ENCODE measurements at places on chromosomes 3 and 15.

DNA sequence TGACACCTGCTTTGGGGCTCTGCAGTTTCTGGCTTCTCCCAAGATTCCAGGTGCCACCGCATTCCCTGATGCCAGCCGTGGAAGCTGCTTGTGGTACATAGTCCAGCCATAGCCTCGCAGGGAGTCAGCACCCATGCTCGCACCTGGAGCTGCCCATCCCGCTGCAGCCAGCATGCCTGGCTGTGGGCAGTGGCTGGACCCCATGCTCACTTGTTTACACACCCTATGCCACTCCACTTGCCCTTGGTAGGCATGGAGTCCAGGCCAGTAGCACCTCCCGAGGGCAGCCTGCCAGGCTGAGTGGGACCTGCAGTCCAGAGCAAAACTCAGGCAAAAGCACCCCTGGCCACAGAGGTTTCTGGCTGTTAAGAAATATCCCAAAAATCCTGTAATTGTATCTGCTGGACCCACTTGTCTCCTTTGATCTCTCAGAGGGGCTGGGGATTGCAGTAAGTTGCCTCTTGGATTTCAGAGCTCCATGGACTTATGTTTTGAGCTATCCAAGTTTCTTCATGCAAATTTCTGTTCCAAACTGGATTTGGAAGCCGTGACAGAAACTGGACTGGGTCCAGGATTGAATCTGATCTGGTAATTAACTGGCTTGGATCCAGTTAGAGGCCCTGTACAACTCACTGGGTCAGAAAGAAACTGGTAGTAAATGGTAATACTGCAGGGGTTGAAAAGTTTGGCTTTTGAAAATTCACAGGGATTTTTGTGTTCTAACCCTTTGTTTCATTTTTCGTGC is 149.3 kb downstream of the FMN1 start:
- H3K27me3 ChIP-seq, result no peaks in the 10 kb centered on the region
- H3K36me3 ChIP-seq, result no peaks in the 10 kb centered on the region
- no peak overlapping the region for H3K4me3 ChIP-seq
- DNase-seq, result no peak
- no peaks in the 10 kb centered on the region for H3K4me1 ChIP-seq

GRCh38 chr15:39460748-39461147 is 120.1 kb upstream of the THBS1 start:
- no peaks in the 10 kb centered on the region for H3K36me3 ChIP-seq
- peaks cover 3% of the 10 kb centered on the region for H3K27me3 ChIP-seq
- no peak for DNase-seq
- no peak overlapping the region for H3K4me3 ChIP-seq
- H3K27ac ChIP-seq, result no peak overlapping the region
- H3K4me1 ChIP-seq, result no peaks in the 10 kb centered on the region

GRCh38 chr15:75143738-75144334 is 57.8 kb upstream of the C15orf39 start:
- H3K36me3 ChIP-seq, result peaks cover 6% of the 10 kb centered on the region
- H3K4me3 ChIP-seq, result no peak overlapping the region
- no peaks in the 10 kb centered on the region for H3K4me1 ChIP-seq
- H3K27me3 ChIP-seq, result peaks cover 8% of the 10 kb centered on the region

GRCh38 chr15:72146221-72146620 is 28.0 kb downstream of the SENP8 start:
- no peaks in the 10 kb centered on the region for H3K36me3 ChIP-seq
- peaks cover 3% of the 10 kb centered on the region for H3K27me3 ChIP-seq
- H3K4me3 ChIP-seq, result no peak overlapping the region
- no peak overlapping the region for H3K27ac ChIP-seq
- DNase-seq, result no peak

DNA sequence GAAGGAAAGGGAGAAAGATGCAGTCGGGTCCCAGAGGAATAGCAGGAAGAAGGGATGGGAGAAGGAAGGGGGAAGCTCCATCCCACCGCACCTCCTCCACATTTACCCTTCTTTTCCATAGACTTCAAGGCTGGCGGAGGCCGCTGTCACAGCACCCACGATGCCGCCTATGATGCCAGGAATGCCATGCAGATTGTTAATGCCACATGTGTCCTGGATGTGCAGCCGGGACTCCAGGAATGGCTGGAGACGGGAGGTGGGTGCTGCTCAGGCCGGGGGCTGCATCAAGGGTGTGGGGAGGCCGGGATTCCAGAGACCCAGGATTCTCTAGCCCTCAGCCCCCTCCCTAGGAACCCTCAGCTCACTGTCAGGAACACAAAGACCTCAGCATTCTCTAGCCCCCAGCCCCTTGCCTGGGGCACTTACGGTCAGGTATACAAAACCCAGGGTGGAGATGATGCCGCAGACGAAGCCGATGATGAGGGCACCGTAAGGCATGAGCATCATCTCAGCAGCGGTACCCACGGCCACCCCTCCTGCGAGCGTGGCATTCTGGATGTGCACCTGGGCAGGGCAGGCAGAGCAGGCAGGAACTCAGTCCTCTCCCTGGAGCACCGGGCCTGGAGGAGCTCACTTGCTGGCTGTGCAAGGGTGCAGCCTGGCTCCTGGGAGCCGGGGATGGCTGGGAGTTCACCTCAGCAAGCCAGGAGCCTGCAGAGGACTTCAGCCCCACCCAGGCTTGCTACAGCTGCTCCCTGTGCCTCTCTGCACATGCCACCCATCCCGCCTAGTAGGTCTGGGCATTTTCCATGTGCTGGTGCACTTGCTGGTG is 18.8 kb downstream of the RHCG start:
- H3K36me3 ChIP-seq, result no peaks in the 10 kb centered on the region
- no peak overlapping the region for H3K27ac ChIP-seq
- H3K4me3 ChIP-seq, result no peak overlapping the region
- DNase-seq, result no peak
- H3K4me1 ChIP-seq, result no peaks in the 10 kb centered on the region
- H3K27me3 ChIP-seq, result peaks cover 21% of the 10 kb centered on the region

DNA sequence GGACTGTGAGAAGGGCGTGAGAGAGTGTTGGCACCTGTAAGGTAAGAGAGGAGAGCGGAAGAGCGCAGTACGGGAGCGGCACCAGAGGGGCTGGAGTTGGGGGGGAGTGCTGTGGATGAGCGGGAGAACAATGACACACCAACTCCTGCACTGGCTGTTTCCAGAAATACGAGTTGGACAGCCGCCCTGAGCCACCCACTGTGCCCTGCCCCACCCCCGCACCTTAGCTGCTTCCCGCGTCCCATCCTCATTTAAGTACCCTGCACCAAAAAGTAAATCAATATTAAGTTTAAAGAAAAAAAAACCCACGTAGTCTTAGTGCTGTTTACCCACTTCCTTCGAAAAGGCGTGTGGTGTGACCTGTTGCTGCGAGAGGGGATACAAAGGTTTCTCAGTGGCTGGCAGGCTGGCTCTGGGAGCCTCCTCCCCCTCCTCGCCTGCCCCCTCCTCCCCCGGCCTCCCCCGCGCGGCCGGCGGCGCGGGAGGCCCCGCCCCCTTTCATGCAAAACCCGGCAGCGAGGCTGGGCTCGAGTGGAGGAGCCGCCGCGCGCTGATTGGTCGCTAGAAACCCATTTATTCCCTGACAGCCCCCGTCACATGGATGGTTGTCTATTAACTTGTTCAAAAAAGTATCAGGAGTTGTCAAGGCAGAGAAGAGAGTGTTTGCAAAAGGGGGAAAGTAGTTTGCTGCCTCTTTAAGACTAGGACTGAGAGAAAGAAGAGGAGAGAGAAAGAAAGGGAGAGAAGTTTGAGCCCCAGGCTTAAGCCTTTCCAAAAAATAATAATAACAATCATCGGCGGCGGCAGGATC is at the start of gene SOX2:
SOX2 (plus strand) TSS at position 601 of the 811 bp plus-strand sequence. CDS start 436 bp downstream, outside the sequence.
- H3K36me3 ChIP-seq, result peaks cover 4% of the 10 kb centered on the region
- H3K4me3 ChIP-seq, result no peak within 1 kb of the TSS
- peak; percentile 41 for DNase-seq
- peaks cover 7% of the 10 kb centered on the region for H3K4me1 ChIP-seq
- peak within 1 kb of the TSS; percentile 75 for H3K27ac ChIP-seq
- peaks cover 26% of the 10 kb centered on the region for H3K27me3 ChIP-seq

GRCh38 chr3:127855246-127855645 is 32.9 kb upstream of the MGLL start:
- no peaks in the 10 kb centered on the region for H3K36me3 ChIP-seq
- no peaks in the 10 kb centered on the region for H3K4me1 ChIP-seq
- peaks cover 11% of the 10 kb centered on the region for H3K27me3 ChIP-seq
- H3K27ac ChIP-seq, result no peak overlapping the region
- no peak overlapping the region for H3K4me3 ChIP-seq

DNA sequence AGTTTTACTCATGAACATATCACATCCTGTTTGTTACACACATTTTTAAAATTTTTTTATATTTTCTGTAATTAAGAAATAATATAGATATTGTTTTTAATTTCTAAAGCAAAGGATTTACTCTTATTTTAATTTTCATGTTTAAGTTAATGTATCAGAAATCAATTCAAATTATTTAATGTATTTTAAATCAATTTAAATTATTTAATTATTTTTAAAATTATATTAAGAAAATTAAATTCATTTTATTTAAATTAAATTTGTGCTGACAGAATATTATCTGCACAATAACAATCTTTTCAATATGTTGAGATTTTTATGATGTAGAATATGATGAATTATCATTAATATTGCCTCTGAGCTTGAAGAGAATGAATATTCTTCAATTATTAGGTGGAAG is 681.2 kb upstream of the ALCAM start:
- H3K27me3 ChIP-seq, result no peaks in the 10 kb centered on the region
- no peak for DNase-seq
- H3K4me3 ChIP-seq, result no peak overlapping the region
- H3K36me3 ChIP-seq, result no peaks in the 10 kb centered on the region
- H3K4me1 ChIP-seq, result no peaks in the 10 kb centered on the region

- peaks cover 41% of the 10 kb centered on the region for H3K27me3 ChIP-seq
- H3K4me3 ChIP-seq, result no peak overlapping the region
- DNase-seq, result peak; percentile 58
- H3K27ac ChIP-seq, result no peak overlapping the region
- no peaks in the 10 kb centered on the region for H3K36me3 ChIP-seq
Observed at GRCh38 chr3:19149368-19149767, 1.1 kb downstream of the KCNH8 start.

- H3K27ac ChIP-seq, result no peak overlapping the region
- peaks cover 20% of the 10 kb centered on the region for H3K27me3 ChIP-seq
- no peak for DNase-seq
- H3K36me3 ChIP-seq, result peaks cover 30% of the 10 kb centered on the region
Observed at GRCh38 chr3:131047582-131047981, 20.9 kb downstream of the NEK11 start.

DNA sequence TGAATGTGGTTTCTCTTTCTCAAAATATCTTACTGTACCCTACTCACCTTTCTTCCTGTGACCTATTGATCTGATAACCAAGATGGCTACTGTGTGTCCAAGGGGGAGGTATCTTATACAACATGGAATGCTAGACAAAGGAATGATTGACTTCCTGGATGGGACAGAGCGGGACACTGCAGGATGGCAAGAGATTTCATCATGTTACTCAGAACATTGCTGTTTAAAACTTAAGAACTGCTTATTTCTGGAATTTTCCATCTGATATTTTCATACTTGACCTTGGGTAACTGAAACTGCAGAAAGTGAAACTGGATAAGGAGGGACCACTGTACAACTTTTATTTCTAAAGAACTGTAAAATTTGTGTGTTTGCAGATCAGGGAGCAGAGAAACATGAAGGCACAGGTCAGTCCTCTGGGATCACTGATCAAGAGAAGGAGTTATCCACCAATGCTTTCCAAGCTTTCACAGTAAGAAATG is 18.5 kb downstream of the CNOT10 start:
- peaks cover 41% of the 10 kb centered on the region for H3K4me1 ChIP-seq
- no peak for DNase-seq
- no peaks in the 10 kb centered on the region for H3K27me3 ChIP-seq
- peaks cover 26% of the 10 kb centered on the region for H3K36me3 ChIP-seq

DNA sequence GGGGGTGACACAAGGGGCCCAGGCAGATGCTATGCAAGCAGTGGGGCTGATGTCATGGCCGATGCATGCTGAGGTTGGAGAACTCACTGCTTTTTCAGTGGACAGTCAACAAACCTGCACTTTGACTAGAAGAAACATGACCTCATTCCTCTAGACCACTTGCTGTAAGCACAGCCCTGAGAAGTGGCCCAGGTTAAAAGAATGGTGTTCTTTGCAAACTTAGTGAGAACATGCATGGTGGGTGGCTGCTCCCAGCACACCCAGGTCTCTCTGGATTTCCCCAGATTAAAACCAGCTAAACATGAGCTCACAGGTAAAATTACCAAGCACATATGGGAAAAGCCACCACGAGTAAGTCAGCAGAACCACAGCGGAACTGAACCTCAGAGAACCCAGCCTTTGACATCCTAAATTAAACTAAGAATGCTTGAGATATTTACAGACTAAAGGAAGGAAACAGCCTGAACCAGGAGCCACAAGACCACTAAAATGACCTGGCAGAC is 15.5 kb downstream of the DLEC1 start:
- H3K27me3 ChIP-seq, result no peaks in the 10 kb centered on the region
- H3K27ac ChIP-seq, result no peak overlapping the region
- H3K4me3 ChIP-seq, result no peak overlapping the region

DNA sequence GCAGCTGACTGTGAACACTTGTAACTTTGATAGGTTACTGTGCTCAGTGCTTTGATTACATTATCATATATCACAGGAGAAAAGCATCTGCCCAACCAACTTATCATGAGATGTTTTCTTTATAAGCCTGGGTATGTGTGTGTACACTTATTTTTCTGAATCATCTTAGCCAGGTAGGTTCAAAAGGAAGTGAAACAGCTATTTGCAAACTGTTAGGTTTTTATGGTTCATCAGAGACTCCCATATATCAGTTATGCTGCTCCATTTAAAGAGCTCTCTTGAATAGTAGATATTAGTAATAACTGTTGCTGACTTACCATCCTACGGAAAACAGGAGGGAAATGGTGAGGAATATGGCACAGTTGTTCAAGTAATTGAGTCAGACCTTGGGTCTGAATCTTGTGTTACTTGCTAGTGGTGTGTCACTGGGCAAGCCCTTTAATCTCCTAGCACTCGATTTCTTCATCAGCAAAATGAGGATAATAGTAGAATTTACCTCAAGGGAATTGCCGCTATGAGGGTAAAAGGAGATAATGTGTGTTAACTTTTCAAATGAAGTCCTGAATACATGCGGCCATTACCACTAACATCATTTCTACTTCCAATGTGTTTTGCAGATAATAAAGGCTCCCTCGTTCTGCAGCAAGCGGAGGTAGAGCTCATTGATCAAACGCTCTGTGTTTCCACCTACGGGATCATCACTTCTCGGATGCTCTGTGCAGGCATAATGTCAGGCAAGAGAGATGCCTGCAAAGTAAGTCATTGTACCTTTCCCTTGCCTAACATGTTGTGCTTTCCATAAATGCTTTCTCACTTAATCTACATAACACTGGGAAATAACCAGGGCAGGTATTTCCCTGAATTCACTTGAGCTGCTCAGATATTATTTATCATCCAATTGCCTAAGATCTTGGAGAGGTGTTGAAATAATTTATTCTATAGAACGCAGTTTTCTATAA is 7.8 kb upstream of the C3orf52 start:
- H3K27ac ChIP-seq, result no peak overlapping the region
- no peak overlapping the region for H3K4me3 ChIP-seq
